ENCODE measurements at places on chromosomes 3 and 15.

DNA sequence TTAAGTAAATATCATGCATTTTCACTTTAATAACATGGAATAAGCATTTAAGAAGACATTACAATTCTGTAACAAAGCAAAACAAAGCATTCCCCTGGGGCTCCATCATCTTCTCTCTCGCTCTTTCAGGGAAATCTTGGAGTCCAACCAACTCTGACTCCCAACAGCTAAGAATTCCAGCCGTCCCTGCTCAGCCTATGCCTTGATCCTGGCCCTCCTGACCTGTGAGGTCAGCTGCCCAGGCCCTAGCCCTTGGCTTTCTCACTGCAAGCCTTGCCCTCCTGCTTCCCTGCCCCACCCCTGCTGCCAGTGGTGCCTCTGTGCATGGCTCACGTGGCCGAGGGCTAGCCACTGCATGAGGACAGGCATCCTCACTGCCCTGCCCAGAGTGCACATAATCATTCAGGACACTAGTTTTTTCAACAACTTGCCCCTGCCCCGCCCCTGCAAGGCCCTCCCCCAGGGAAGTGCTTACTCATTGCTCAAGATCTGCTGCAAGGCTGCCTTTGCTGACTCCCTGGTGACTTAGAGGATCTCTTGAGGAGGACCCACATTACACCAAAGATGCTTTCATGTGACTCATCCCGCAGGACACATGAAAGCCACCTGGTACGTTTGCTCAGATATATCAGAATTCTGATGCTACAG is 37.6 kb downstream of the MTMR10 start:
- DNase-seq: no peak

GRCh38 chr3:68515237-68515636 is 417.1 kb downstream of the TAFA4 start:
- no peak for DNase-seq

DNA sequence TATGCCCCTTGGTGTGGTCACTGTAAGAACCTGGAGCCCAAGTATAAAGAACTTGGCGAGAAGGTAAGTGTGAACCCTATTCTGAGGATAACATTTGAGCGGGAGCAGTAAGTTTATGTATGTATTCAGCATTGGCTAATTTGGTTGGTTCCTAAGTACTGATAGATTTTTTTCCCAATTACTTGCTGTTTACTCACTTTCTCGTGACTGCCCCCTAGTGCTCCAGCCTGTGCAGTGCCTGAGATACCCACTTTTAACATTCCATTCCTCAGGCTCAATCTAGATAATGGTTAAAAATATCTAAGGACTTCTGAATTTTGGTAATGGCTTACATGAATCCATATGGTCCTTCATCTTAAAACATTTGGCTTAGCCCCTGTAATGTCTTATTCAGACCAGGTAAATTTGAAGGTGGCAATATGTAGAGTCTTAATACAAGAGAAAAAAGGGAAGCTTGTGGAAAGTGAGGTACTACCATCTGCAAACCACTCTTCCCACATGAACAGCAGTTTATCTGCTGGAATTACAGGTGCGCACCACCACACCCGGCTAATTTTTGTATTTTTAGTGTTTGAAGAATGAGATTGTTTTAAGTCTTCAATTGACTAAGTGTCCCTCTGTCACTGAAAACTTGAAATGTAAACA is 7.1 kb downstream of the ELL3 start:
- DNase-seq: no peak

- DNase-seq: no peak
Measured at GRCh38 chr15:85044251-85044853, 62.7 kb downstream of the PDE8A start.

DNA sequence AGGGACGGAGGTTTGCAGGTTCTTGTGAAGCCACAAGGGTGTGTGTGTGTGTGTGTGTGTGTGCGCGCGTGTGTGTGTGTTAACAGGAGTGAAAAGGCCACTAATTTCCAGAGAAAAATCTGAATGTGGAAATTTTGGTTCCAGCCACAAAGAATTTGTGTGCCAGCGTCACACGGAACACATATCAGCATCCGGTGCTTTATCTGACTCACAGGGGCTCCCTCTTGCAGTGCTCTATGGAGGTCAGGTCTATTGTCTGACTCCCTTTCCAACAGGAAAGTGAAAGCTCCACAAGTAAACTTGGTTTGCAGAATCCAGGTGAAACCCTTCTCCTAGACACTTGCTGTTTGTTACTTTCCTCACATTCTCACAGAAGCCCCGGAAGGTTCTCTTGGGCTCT is 6.2 kb downstream of the CLDN11 start:
- DNase-seq: no peak
